Neural cell (in vitro differentiated cells): ENCODE measurements at places on chromosomes 11 and 22. TPM values are rescaled to one million over a fixed set of nuclear protein-coding genes. Genes with fewer than 3 reads are reported as not detected.

The MPPED1 gene
- polyA plus RNA-seq = 24.1 and 33.4 TPM in 2 replicates

The TIGD3 gene
- 16.1 and 23.1 TPM in 2 replicates for polyA plus RNA-seq

The LMNTD2 gene
- 0.61 and 3.0 TPM in 2 replicates for polyA plus RNA-seq

The CLMP gene
- 0.14 TPM in 1 of 2 replicates, not detected in the other for polyA plus RNA-seq

The ABCG4 gene
- polyA plus RNA-seq = 1.5 and 3.0 TPM in 2 replicates

The BIRC3 gene
- not detected in 2 replicates for polyA plus RNA-seq

The HEPACAM gene
- not detected in 2 replicates for polyA plus RNA-seq

The C11orf52 gene
- polyA plus RNA-seq = not detected in 2 replicates

The DEFB131B gene
- polyA plus RNA-seq = not detected in 2 replicates

The CLTCL1 gene
- 7.8 and 14.1 TPM in 2 replicates for polyA plus RNA-seq

The MS4A15 gene
- polyA plus RNA-seq = not detected in 2 replicates

The GRAP2 gene
- 0.30 TPM in 1 of 2 replicates, not detected in the other for polyA plus RNA-seq

The PATE2 gene
- polyA plus RNA-seq = not detected in 2 replicates

The NAALAD2 gene
- polyA plus RNA-seq = 19.4 and 23.4 TPM in 2 replicates

The CRYAB gene
- not detected in 2 replicates for polyA plus RNA-seq

The KRTAP5-9 gene
- polyA plus RNA-seq = not detected in 2 replicates
